GM23338 (cell line): ENCODE measurements at places on chromosomes 7 and 10. TPM values are rescaled to one million over a fixed set of nuclear protein-coding genes. Genes with fewer than 3 reads are reported as not detected.

SKIDA1 gene
- polyA plus RNA-seq: 0.94 and 1.5 TPM in 2 replicates

LRRD1 gene
- 0.11 TPM in 1 of 2 replicates, not detected in the other for polyA plus RNA-seq

PNLIPRP1 gene
- polyA plus RNA-seq: 0.21 TPM in 1 of 2 replicates, not detected in the other

HOXA1 gene
- polyA plus RNA-seq: not detected in 2 replicates

ZNF365 gene
- polyA plus RNA-seq: 0.19 and 0.42 TPM in 2 replicates

FOXP2 gene
- 0.03 and 0.31 TPM in 2 replicates for polyA plus RNA-seq

PARD3 gene
- polyA plus RNA-seq: 30.1 and 30.2 TPM in 2 replicates

ABI1 gene
- 18.7 and 22.3 TPM in 2 replicates for polyA plus RNA-seq

INPP5A gene
- 5.6 and 5.9 TPM in 2 replicates for polyA plus RNA-seq
